Germinal center (tissue), 1 donor: ENCODE measurements at places on chromosomes 7 and 10.

DNA sequence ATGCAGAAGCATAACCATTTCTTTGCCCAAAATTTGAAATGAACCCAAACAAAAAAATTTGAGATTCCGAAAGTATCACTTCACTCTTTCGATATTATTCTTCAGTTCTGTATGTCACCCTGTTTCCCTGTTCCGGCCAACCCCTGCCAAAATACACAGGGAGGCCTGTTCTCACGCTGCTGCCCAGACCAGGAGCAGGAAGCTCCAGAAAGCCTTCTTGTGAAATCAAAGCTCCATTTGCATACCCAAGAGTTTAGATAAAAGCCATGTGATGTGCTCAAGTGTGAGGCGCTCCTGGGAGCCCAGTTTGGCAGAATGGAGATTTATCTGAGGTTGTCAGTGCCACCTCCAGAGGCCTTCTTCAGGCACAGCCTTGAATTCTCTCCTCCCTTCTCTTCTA, 236.2 kb downstream of the FGFR2 start:
- DNase-seq = no peak

GRCh38 chr10:47025253-47025539, 114.0 kb downstream of the PTPN20 start:
- DNase-seq = no peak

DNA sequence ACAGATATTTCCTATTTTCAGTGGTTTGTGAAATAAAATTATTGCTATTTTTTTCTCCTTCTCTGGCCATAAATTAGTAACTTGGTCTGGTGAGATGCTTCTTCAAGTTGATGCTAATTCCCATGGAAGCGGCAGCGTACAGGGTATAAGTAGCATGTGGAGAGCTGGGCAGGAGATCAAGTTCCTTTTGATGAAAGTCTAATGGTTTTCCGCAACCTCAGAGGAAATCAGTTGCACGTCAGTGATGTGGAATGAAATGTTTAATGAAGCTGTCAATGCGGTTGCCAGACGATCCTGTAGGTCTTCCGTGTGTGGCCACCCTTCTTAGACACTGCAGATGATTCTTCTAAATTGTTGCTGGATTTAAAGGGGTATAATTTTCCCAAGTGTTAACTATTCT, 236.4 kb upstream of the GRM3 start:
- no peak for DNase-seq

GRCh38 chr7:119712886-119713462, 560.0 kb upstream of the KCND2 start:
- no peak for DNase-seq

GRCh38 chr7:127822822-127823508, 171.0 kb downstream of the SND1 start:
- DNase-seq = peak; percentile 16

DNA sequence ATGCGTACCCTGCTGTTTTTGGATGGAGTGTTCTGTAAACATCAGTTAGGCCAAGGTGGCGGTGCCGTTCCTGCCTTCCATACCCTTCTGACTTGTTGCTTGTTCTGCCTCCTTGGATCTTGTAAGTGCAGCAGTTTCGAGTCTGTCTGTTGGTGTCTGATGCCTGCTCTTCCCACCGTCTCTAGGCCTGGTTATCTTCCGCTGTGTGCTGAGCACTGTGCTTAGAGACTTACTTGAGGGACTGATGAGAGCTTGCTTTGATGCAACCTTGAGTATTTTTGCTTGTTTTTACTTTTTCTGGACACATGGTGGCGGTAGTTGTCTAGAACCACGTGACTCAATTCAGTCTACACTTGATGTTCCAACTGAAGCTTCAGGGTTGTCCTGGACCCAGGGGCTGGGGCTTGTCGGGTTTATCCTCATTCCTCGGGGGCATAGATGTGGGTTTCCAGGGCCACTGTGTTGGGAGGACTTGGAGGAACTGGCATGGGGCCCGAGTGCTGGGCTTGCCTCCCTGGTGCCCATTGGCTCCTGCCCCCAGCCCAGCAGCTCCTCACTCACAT, 14.4 kb upstream of the SPRN start:
- DNase-seq = peak; percentile 58
